Aorta (tissue), 5 donors: ENCODE measurements at places on chromosomes 5 and 9. TPM values are rescaled to one million over a fixed set of nuclear protein-coding genes. Genes with fewer than 3 reads are reported as not detected.

DNA sequence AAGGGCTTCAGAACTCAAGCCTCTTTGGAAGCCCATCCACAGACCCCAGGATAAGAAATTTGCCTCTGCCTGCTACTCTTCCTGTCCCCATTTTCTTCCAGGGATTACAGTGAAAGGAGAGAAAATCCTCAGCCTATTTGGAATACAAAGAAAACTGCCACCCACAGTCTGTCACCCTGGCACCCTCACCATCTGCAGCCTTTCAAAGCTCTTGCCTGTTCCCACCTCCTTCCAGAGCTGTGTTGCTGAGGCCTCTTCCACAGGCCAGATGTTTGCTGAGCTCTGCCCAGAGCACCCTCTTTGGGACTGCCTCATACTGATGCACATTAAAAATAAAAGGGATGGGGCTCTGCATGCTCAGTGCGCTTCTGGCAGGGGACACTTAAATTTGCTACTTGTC, 35.9 kb upstream of the TAF1L start:
- DNase-seq = no peak

DNA sequence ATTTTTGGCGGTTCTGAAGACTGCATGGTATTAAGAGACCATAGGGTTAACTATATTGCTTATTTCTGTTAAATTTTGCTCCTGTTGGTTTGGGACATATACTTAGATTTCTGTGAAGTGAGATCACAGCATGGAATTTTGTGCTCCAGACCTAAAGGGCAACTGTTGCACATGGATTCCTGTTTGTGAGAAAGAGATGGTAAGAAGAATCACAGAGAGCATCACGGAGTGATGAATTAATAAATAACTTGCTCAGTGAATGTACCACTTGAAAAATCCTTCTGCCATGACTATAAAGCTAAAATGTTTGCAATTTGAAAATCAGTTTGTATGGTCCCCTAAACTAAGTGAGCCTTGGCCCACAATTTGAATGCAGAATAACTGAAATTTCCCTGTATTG, 4.5 kb downstream of the PSAT1 start:
- DNase-seq = no peak

Gene GABRA1
- not detected for total RNA-seq

GRCh38 chr9:127974769-127975261, 6.0 kb downstream of the EEIG1 start:
- peak; percentile 82 for DNase-seq

GRCh38 chr9:18857769-18858168, 175.2 kb downstream of the SAXO1 start:
- no peak for DNase-seq

GRCh38 chr5:165497707-165498106, 1992.3 kb downstream of the MAT2B start:
- DNase-seq = no peak

Gene CCDC192
- not detected for total RNA-seq

DNA sequence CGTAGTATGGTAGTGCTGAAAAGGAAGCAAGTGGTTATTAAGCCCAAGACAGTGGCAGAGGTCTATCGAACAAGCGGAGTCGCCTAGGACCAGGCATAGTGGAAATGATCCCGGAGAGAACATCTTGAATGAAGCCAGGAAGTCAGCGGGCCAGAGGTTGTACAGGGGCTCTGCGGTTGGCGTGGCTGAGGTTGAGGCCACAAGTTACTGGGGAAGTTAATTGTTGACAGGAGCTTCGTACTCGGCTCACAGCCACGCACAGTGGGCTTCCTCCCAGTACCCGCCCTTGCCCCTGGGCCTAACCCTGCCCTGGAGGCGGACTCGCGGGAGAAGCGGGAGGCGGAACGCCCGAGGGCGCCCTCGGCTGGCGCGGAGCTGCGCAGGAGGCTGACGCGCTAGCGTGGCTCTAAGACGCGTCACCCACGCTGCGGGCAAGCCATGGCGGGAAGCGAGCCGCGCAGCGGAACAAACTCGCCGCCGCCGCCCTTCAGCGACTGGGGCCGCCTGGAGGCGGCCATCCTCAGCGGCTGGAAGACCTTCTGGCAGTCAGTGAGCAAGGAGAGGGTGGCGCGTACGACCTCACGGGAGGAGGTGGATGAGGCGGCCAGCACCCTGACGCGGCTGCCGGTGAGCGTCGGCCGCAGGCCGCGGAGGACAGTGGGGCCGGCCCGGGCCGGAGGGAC, at the start of gene FBXO4:
FBXO4 (plus strand) TSS at position 410 of the 683 bp plus-strand sequence; CDS start at position 439, 29 bp downstream.
- DNase-seq = peak; percentile 94

DNA sequence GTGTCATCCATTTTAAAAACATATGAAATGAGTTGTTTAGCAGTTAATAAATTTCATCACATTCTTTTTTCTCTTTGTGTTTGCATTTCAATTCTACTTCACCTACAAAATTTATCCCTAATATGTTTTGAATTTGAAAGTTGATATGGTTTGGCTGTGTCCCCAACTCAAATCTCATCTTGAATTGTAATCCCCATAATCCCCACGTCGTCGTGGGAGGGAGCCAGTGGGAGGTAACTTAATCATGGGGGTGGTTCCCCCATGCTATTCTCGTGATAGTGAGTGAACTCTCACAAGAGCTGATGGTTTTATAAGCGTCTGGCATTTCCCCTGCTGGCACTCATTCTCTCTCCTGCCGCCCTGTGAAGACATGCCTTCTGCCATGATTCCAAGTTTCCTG, 200.1 kb downstream of the EPB41L4A start:
- no peak for DNase-seq

Gene HAVCR2
- total RNA-seq = 21.6 TPM

DNA sequence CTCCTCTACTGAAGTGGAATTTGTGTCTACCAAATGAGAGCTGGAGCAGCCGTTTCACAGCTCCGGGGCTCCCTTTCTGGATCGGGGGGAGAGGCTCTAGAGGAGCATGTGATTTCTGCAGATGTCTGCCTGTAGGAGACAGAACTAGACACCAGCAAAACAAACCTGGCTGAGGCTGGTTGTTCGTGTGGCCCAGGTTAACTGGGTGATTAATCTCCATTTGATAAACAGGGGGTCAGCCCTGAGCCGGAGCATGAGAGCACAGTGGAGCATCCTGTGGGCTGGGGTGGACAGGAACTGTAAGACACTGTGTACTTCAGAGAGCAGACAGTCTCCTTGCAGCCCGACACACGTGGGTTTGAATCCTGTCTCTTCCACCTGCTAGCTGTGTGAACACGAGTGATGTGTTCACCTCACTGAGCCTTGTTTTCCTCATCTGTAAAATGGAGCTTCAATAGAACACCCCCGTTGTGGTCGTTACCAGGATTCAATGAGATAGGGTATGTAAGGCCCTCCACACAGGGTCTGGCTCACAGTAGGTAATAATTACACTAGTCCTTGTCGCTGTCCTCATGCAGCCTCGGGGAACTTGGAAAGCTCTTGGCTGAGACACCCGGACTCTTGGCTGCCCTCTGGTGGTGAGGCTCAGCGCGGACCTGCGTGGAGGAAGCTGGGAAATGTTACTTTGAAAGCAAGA, 12.9 kb downstream of the CXCL14 start:
- DNase-seq = peak; percentile 81

Gene WWC1
- 0.49 TPM for total RNA-seq

Gene HSPB3
- not detected for total RNA-seq

- no peak for DNase-seq
Measured at GRCh38 chr9:113137196-113138168, 13.3 kb upstream of the SLC31A2 start.

Gene PLAC8L1
- 0.87 TPM for total RNA-seq

DNA sequence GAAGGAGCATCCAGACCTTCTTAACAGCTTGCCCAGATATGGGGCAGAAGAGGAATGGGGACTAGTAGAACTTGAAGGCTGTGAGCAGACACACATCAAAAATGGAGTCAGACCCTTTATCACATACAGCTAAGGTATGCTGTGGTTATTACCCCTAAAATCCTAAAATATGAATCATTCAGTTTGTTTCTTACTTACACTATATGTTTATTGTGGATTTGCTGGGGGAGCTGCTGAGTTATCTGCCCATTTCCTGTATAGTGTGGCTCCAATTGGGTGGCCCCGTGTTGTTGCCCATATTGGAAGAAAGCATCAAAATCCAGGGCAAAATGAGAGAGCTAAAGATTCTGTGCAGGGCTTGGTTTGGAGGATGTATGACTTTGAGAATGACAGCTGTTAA, 56.9 kb downstream of the AP3S1 start:
- DNase-seq = no peak

DNA sequence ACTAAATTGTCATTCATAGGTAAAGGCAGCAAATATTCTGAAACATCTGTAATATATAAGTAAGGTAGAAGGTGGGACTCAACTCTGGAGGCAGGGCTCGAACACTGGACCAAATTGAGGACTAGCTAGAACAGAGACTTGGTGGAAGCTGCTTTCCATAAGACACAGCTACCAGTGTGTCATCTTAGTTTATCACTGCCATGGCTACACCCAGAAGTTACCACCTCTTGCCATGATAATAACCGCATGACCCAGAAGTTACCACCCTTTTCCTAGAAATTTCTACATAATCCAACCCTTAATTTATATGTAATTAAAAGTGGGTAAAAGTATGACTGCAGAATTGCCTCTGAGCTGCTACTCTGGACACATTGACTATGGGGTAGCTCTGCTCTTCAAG, 99.7 kb downstream of the STARD4 start:
- no peak for DNase-seq

Gene MARCOL
- not detected for total RNA-seq
